ENCODE measurements at places on chromosomes 1 and 21.

DNA sequence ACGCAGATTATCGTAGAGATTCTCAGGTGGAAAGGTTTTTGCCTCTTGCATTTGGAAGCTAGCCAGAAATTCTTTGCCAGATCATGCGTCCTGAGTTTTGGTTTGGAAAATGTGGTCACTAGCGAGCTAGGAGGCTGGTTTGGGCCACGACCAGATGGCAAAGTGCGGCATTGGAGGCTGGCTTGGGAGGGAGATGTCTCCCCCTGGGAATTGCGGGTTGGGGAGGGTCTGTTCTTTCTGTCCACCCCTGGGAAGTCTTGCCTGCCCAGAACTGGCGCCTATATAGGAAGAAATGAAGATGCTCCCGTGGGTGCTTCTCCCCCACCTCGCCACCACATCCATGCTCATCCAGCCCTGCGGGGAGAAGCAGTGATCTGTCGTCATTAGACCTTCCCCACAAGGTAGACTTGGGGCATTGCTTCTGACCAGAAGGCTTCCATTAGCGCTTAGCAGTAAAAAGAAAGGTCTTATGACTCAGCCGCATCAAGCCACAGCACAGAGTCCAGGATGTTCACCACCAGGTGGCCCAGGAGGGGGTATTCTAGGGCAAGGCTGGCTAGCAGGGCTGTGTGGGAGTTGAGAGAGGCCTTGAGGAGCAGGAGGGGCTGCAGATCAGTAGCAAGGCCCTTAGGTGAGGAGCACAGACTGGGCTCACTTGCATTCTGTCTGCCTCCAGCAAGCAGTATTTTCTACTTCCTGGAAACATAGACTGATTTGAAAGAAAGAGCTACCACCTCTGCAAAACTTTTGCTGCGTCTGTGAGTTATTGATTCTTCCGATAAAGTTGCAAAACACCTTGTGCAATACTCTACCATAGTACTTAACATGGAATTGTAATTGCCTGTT lies 1.5 kb upstream of the PTP4A2 start:
- DNase-seq = no peak

GRCh38 chr1:103110701-103111100 lies 2.4 kb upstream of the COL11A1 start:
- no peak for DNase-seq

GRCh38 chr1:35777109-35777508 lies 7.3 kb upstream of the CLSPN start:
- no peak for DNase-seq

- DNase-seq = no peak
Observed at GRCh38 chr21:46368533-46369285, 44.8 kb downstream of the PCNT start.

DNA sequence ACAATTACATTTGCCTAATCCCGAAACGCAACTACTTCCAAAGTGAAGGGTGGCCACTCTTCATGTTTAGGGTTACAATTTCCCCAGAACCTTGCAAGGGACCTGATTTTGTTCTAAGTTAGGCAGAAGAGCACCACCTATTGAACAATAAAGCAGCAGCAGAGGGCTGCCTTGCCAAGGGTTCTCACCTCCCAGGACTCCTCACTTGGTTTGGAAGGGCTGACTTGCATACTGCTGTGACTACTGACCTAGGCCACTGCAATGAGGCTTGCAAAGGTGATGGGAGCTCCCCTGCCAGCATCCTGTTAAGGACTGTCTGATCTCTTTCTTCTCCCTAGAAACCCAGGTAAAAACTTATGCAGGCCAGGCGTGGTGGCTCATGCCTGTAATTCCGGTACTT lies 14.2 kb downstream of the MTOR start:
- DNase-seq = no peak

DNA sequence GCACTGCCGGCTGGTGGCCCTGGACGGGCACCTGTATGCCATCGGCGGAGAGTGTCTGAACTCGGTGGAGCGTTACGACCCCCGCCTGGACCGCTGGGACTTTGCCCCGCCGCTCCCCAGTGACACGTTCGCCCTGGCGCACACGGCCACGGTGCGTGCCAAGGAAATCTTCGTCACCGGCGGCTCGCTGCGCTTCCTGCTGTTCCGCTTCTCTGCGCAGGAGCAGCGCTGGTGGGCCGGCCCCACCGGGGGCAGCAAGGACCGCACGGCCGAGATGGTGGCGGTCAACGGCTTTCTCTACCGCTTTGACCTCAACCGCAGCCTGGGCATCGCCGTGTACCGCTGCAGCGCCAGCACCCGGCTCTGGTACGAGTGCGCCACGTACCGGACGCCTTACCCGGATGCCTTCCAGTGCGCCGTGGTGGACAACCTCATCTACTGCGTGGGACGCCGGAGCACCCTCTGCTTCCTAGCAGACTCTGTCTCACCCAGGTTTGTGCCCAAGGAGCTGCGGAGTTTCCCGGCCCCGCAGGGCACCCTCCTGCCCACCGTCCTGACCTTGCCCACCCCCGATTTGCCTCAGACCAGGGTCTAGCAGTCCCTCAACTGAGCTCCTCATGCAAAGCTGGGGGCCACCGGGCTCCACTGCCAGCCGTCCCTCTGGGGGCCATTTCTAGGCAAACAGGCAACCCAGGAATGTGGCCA lies 2.1 kb downstream of the KLHDC7A start:
- no peak for DNase-seq

- DNase-seq = no peak
Observed at GRCh38 chr1:66237042-66237441, 296.9 kb upstream of the SGIP1 start.

DNA sequence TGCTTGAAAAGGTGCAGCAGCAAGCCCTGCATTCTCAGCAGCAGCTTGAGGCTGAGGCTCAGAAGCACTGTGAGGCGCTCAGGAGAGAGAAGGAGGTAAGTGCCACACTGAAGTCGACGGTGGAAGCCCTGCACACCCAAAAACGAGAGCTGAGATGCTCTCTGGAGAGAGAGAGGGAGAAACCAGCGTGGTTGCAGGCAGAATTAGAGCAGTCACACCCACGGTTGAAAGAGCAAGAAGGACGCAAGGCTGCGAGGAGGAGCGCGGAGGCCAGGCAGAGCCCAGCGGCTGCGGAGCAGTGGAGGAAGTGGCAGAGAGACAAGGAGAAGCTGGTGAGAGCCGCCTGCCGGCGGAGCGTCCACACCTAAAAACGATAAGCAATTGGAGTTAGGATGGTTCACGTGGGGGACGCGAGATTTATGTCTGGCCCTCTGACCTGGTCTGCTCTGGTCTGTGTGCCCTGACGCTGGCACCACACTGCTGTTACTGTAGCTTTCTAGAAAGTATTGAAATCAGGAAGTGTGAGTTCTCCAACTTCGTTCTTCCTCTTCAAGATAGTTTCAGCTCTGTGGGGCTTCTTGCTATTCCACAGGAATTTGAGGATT lies 26.7 kb upstream of the DIP2A start:
- no peak for DNase-seq

GRCh38 chr1:20640183-20640597 lies 6.9 kb downstream of the PINK1 start:
- no peak for DNase-seq

DNA sequence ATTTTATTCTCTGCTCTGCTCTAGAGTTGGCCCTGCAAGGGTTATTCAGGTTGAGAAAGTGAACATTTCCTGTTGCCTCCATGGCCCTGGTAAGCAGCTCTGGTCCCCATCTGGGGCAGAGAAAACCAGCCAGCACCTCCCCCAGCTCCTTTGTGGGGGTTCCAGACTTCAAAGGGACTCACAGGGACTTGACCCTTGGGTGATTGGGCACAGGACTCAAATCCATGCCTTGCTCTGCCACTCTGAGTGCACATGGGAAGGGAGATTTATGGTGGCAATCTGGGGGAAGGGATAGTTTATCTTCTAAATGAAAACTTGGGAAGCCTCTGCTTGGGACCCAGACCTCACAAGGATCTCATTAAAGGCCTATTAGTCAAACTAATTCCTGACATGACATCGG lies 212.8 kb downstream of the FOXD2 start:
- DNase-seq = no peak

DNA sequence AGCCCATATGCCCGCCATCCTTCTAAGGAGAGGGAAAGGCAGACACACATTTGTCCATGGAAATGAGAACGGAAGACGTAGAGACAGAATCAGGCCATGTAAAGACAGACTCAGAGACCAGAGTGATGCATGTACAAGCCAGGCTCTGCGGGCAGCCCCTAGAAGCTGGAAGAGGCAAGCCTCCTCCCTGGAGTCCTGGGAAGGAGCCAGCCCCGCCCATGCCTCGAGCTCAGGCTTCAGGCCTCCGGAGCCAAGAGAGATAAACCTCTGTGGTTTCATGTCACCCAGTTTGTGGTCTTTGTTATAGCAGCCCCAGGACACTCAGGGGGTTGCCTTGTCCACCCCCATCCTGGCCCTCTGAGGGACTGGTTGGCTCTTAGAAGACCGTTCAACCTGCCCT lies 11.6 kb downstream of the PDE9A start:
- no peak for DNase-seq
